T-cell (primary cell): ENCODE measurements at places on chromosomes 11 and 22.

- H3K4me1 ChIP-seq = peaks cover 69% of the 10 kb centered on the region
- no peaks in the 10 kb centered on the region for H3K27me3 ChIP-seq
- peak overlapping the region; percentile 44 for H3K4me3 ChIP-seq
- peak overlapping the region; percentile 94 for H3K27ac ChIP-seq
- no peaks in the 10 kb centered on the region for H3K36me3 ChIP-seq
Observed at GRCh38 chr11:325796-326591, 5.3 kb upstream of the IFITM3 start.

GRCh38 chr11:47477323-47477722 is 28.4 kb upstream of the RAPSN start:
- H3K36me3 ChIP-seq = peaks cover 97% of the 10 kb centered on the region
- no peaks in the 10 kb centered on the region for H3K4me1 ChIP-seq
- H3K27ac ChIP-seq = no peak overlapping the region
- no peaks in the 10 kb centered on the region for H3K27me3 ChIP-seq
- H3K4me3 ChIP-seq = no peak overlapping the region

DNA sequence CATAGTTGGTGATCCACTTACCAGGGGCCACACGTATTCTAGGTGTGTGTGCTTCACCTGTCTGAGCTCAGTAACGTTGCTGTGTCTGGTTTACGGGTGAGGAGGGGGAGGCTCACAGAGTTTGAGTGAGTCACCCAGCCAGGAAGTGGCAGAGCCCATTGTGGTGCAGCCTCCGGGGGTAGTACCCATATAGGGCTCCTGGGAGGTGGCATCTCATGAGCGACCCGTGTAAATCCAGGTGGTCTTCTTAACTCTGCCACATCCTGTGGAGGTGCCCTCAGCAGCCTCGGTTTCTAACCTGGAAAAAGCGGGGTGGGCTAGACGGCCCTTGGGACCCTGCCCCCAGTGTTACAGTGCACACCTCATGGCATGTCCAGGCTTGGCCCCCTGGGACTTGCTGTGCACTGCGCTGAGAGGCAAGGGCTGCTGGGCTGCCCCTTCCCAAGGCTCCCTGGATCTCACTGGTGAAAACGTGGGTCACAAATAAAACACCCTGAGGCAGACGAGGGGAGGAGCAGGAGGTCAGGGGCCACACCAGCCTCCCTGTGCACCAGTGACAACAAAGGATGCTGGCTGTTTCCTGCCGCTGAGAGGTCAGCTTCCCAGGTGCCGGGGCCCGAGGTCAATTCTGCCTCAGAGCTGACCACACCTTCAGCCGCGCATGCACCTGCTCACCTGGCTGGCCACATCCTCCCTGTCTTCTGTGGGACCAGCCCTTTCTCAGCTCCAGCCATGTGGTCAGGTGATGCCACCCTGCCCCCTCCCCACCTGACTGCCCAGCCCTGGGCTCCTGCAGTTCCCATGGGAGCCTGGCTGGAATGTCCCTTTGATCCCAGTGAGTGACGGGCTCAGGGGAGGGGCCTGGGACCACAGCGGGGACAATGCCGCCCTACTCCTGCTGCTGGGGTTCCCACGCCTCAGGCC is 305.1 kb downstream of the CTTN start:
- no peak for DNase-seq
- no peak overlapping the region for H3K27ac ChIP-seq
- H3K4me3 ChIP-seq = no peak overlapping the region
- H3K4me1 ChIP-seq = no peaks in the 10 kb centered on the region
- H3K27me3 ChIP-seq = peaks cover 15% of the 10 kb centered on the region
- no peaks in the 10 kb centered on the region for H3K36me3 ChIP-seq

GRCh38 chr22:49141761-49142160 is 685.9 kb downstream of the BRD1 start:
- H3K4me1 ChIP-seq = no peaks in the 10 kb centered on the region
- DNase-seq = no peak
- no peak overlapping the region for H3K27ac ChIP-seq
- H3K4me3 ChIP-seq = no peak overlapping the region
- peaks cover 34% of the 10 kb centered on the region for H3K27me3 ChIP-seq
- H3K36me3 ChIP-seq = no peaks in the 10 kb centered on the region

DNA sequence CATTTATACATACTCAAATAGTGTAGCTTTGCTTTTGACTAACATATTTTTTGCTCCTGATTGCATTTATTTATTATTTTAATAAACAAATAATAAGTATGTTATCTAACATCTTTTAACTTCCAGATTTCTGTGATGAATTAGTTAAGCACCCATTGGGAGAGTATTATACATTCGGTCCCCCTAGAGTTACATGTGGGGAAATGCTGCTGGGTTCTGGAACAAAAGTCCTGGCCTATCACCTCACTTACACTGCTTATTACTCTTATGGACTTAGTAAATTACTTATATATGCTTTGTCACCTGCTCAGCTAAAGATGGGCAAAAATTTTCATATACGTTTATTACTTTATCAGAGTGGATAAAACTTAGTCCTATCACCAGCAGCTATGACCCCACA is 1163.0 kb downstream of the FAM181B start:
- no peak for DNase-seq
- no peak overlapping the region for H3K4me3 ChIP-seq
- no peaks in the 10 kb centered on the region for H3K27me3 ChIP-seq
- H3K27ac ChIP-seq = no peak overlapping the region
- no peaks in the 10 kb centered on the region for H3K4me1 ChIP-seq

DNA sequence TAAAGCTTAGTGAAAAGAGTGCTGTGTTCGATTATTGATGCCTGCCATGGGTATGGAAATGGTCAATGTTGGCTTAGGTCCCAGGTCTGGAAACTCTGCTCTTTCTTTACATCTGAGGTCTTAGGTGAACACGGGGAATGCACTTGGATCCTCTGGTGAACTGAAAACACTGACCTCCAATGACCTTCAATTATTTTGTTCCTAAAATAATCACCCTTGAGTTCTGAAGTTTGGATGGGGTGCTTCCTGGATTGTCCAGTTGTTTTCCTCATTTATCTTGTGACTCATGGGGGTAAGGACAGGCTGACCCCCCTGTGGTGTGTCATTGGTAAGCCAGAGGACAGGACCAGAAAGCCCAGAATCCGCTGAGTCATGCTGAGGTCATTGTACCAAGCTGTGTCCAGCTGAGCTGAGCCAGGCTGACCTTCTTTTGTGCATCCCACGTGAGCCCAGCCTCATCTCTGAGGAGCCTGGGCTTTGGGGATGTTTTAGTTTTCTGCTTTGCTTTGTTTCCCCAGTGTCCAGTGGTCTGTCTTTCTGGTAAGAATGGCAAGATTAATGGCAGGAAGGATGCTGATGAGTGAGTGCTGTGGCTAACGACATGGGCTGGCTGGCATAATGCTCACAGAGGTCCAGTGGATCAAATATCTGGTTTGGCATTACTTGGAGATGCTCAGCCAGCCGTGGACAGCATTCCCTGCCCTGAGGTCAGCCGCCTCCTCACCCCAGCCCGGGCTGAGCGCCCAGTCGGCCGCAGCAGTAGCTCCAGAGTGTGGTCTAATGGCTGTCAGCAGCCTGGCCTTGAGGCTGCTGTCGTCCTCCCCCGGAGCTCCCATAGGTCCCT is 35.6 kb downstream of the AMPD3 start:
- no peak overlapping the region for H3K4me3 ChIP-seq
- H3K4me1 ChIP-seq = peaks cover 8% of the 10 kb centered on the region
- peaks cover 33% of the 10 kb centered on the region for H3K36me3 ChIP-seq
- H3K27ac ChIP-seq = no peak overlapping the region
- H3K27me3 ChIP-seq = no peaks in the 10 kb centered on the region
